ENCODE measurements at places on chromosomes 2 and 18.
A peak's percentile ranks its signal among the peaks of the same experiment; 100 is the strongest.

GRCh38 chr2:127041259-127041970 is 65.5 kb downstream of the BIN1 start:
- no peaks in the 10 kb centered on the region for H3K36me3 ChIP-seq
- H3K4me1 ChIP-seq: peaks cover 16% of the 10 kb centered on the region
- no peak for DNase-seq
- H3K27ac ChIP-seq: no peak overlapping the region
- H3K27me3 ChIP-seq: no peaks in the 10 kb centered on the region
- no peak overlapping the region for H3K4me3 ChIP-seq

DNA sequence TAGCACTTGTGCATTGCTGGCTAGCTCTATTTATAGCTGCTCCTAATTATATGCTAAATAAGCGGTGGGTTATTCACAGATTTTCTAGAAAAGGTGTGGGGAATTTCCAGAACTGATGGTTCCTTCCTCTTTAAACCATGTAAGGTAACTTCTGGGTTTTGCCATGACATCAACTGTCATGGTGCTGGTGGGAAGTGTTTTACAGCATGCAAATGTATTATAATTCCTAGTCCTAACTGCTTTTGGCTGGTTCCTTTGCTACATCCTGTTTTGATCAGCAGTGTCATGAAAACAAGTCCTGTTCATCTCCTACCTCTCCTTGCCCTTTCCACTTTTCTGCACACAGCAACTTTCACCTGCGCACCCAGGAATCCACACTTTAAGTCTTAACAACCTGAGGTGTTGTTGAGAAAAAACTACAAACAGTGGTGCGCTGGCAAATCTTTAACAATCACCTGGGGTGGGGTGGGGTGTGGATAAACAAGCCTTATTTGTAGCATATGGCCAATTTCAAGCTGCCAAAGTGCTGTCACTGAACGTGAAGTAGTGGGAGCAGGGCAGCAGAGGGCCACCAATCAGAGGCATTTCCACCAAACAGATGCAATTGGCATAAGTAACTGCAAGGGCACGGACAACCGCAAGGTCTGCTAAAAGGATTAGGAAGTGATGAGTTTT is 33.4 kb upstream of the SKOR2 start:
- H3K27me3 ChIP-seq: peaks cover 18% of the 10 kb centered on the region
- no peak overlapping the region for H3K4me3 ChIP-seq
- peaks cover 7% of the 10 kb centered on the region for H3K4me1 ChIP-seq
- DNase-seq: no peak
- H3K27ac ChIP-seq: no peak overlapping the region
- no peaks in the 10 kb centered on the region for H3K36me3 ChIP-seq

- H3K27ac ChIP-seq: no peak overlapping the region
- H3K4me1 ChIP-seq: peaks cover 23% of the 10 kb centered on the region
- H3K36me3 ChIP-seq: no peaks in the 10 kb centered on the region
- peak; percentile 9 for DNase-seq
- H3K4me3 ChIP-seq: no peak overlapping the region
Observed at GRCh38 chr2:85911097-85911496, 22.3 kb upstream of the ST3GAL5 start.

DNA sequence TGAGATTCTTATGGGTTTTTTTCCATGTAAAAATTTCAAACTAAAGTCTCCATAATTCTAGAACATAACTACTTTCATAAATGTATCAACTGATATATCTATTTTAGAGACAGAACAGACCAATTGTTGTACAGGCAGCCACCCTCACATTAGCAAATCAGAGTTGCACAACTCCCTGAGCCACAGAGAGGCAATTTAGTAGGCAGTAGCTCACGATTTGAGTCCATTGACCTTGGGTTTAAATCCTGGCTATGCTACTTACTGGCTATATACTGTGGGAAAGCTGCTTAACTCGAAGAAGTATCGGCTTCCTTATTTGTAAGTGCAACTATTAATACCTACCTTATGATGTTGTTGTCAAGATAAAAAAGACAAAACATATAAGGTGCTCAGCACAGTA is 16.2 kb downstream of the MTIF2 start:
- peaks cover 13% of the 10 kb centered on the region for H3K36me3 ChIP-seq
- H3K4me1 ChIP-seq: no peaks in the 10 kb centered on the region
- H3K27ac ChIP-seq: no peak overlapping the region
- no peaks in the 10 kb centered on the region for H3K27me3 ChIP-seq

GRCh38 chr2:97728091-97728731 is 14.8 kb downstream of the ZAP70 start:
- peaks cover 6% of the 10 kb centered on the region for H3K4me1 ChIP-seq
- H3K4me3 ChIP-seq: no peak overlapping the region
- peak; percentile 25 for DNase-seq

- no peak for DNase-seq
- H3K36me3 ChIP-seq: peaks cover 11% of the 10 kb centered on the region
- H3K27me3 ChIP-seq: no peaks in the 10 kb centered on the region
- no peak overlapping the region for H3K4me3 ChIP-seq
Observed at GRCh38 chr2:6926071-6926732, 9.0 kb downstream of the RNF144A start.

DNA sequence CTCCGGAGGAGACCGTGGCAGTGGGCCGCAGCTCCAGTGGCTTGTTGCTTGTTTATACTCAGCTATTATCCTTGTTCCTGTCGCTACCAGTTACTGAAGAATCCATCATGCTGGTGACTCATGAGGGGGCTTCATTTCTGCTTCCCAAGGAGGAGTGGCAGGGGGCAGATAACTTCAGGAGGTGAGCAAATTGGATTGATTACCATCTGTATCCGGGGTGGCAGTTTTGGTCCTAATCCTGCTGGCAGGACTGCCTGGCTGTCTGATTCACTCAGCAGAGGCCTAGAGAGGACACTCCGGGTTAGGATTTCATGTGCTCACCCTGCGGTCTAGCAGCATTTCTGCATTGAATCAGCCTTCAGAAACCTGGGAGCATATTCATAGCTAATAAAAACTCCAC is 230.0 kb downstream of the ACTR3 start:
- no peaks in the 10 kb centered on the region for H3K4me1 ChIP-seq
- H3K4me3 ChIP-seq: no peak overlapping the region
- no peaks in the 10 kb centered on the region for H3K36me3 ChIP-seq
- DNase-seq: no peak
- H3K27me3 ChIP-seq: no peaks in the 10 kb centered on the region
- no peak overlapping the region for H3K27ac ChIP-seq

DNA sequence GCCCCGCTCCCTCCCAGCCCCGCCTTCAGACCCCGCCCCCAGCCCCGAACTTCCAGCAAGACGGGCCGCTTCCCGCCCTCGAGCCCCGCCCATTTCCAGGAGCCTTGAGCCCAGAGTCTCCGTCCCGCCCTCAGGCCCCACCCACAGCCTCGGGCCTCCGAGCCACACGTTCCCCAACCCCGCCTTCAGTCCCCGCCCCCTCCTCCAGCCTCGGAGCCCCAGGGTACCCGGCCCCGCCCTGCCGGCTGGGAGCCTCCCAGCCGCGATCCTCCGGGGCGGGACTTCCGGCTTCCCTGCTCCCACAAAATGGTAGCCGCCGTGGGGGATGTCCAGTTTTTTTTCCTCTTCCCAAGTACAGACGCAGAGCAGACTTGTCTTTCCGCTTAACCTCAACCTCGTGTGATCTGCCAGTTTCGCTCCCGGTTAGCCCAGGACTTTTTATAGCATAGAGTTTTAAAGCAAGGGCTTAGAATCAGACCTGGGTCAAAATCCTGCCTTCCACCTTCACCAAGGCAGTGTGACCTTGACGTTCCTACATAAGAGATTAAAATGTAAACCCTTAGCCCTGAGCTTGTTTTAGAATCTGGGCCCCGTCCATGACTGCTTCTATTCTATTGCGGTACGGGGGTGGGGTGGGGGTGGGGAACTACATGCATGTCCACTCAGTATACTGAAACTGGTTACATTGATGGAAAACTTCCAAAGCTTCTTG is 435 bp upstream of the GPR155 start:
- peak overlapping the region; percentile 89 for H3K4me3 ChIP-seq
- no peaks in the 10 kb centered on the region for H3K36me3 ChIP-seq
- peak overlapping the region; percentile 81 for H3K27ac ChIP-seq

DNA sequence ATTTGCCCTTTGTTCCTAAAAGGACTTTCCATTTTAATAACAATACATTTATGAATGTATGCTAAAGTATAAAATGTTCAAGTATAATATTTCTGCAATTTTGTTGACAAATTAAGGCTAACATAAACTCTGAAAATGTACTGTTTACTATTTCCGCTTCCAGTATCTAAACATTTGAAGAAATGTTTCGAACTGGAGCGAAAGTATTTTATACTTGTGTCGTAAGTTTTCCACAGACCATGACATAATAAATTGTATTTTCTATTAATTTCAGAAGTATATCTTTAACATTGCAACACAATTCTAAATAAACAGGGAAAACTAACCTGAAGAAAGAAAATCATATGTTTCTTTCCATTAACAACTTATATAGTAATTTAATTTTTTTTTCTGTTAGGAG is 146.3 kb downstream of the CALCRL start:
- no peaks in the 10 kb centered on the region for H3K36me3 ChIP-seq
- no peak overlapping the region for H3K4me3 ChIP-seq
- H3K27ac ChIP-seq: no peak overlapping the region
- no peaks in the 10 kb centered on the region for H3K4me1 ChIP-seq

- H3K27ac ChIP-seq: no peak overlapping the region
- no peaks in the 10 kb centered on the region for H3K36me3 ChIP-seq
- no peak for DNase-seq
- H3K4me3 ChIP-seq: peak overlapping the region; percentile 37
- peaks cover 27% of the 10 kb centered on the region for H3K4me1 ChIP-seq
Observed at GRCh38 chr18:77131100-77131651, 1.4 kb downstream of the MBP start.

DNA sequence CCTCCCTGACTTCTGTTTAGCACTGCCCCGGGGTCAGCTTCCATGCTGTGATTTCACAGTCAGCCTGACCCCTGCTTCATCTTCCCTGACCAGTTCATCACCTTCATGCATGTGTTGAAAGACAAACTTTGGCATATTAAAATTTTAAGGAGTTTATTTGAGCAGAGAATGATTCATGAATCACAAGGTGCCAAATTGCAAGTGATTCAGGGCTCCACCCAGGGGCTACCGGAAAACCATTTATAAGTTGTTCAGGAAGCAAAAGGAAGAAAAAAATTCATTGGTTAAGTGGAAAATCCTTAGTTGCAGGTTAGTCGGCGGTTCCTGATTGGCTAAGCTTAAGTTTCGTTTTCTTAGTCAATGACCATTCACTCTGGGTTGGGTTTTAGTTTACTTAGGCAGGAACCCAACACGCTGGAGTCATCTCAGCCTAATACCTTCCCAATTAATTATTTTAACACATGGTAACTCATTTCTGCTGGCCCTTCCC is 10.6 kb downstream of the IL1F10 start:
- H3K27ac ChIP-seq: no peak overlapping the region
- H3K4me3 ChIP-seq: no peak overlapping the region
- no peaks in the 10 kb centered on the region for H3K4me1 ChIP-seq
- no peaks in the 10 kb centered on the region for H3K27me3 ChIP-seq
- no peak for DNase-seq

DNA sequence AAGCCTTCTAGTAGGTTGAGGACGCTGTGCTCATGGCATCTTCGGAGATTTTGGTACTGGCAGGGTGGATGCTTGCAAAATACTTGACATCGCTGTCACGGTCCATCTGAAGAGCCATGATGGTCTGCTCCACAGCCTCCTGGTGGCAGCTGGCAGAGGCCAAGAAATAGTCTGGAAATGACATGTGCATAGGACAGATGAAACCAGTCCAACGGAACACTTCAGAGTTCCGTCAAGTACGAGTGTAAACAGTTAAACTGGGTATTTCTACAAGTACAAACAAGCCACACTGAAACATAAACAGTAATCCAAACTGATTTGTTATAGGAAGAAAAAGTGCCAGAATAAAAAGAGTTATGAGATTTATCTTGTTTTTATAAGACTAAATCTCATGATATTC is 66.6 kb downstream of the PPP4R1 start:
- DNase-seq: no peak
- no peak overlapping the region for H3K27ac ChIP-seq
- peaks cover 50% of the 10 kb centered on the region for H3K36me3 ChIP-seq
- H3K27me3 ChIP-seq: no peaks in the 10 kb centered on the region

DNA sequence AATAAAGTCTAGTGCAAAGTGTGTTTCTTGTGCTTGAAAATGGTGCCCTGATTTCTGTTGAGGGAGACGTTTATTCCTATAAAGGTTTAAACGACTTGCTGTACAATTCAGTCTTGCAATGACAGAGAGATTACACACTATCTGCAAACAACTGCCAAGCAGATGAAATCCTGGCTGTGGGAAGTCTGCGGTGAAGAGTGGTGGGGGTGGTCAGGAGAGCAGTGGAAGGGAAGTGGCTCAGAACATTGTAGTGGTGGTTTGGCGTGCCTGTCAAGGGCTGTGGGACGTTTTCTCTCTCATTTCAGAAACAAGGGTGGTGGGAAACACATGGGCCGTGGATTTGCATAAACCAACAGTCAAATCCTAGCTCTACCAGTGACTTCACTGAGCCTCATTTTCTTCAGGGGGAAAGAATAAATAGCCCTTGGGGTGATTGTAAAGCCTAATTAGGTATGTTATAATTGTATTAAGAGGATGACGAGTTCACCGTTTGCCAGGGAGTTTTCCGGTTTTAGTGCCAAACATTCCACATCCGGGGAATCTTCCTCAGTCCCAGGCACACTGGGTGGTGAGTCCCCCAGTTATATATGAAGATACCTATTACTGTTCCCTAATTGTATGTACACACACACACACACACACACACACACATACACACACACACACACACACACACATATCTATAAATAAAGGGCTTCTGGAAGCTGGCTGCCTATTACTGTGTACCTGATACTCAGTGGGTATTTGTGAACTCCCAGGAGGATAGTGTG is 115.0 kb downstream of the SPTBN1 start:
- no peaks in the 10 kb centered on the region for H3K27me3 ChIP-seq
- H3K36me3 ChIP-seq: no peaks in the 10 kb centered on the region
- peak overlapping the region; percentile 83 for H3K27ac ChIP-seq
- H3K4me3 ChIP-seq: no peak overlapping the region
- H3K4me1 ChIP-seq: peaks cover 22% of the 10 kb centered on the region

DNA sequence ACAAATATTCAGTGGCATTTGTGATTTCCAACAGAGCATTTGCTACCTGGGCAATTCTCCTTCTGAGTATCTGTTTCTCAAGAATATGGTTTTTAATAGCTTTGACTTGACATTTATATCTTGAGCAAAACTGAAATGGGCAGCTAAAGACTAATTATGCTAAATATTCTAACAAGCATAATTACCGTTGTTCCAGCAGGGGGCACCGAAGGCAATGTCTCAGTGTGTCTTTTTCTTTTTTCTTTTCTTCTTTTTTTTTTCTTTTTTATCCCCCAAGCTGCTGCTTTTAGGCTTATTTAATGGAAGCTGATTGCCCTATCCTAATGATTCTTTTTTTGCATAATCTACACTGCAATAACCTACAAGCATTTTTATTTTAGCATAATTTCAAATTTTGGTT is 138.9 kb upstream of the NABP1 start:
- no peak overlapping the region for H3K4me3 ChIP-seq
- no peak for DNase-seq
- H3K36me3 ChIP-seq: no peaks in the 10 kb centered on the region
- peaks cover 3% of the 10 kb centered on the region for H3K4me1 ChIP-seq

- DNase-seq: no peak
- peaks cover 26% of the 10 kb centered on the region for H3K4me1 ChIP-seq
- H3K27me3 ChIP-seq: no peaks in the 10 kb centered on the region
- peaks cover 17% of the 10 kb centered on the region for H3K36me3 ChIP-seq
Observed at GRCh38 chr2:27092696-27093429, 6.3 kb downstream of the KHK start.
